ENCODE measurements at places on chromosomes 3 and 15.

GRCh38 chr3:176987901-176988650 is 209.2 kb downstream of the TBL1XR1 start:
- DNase-seq: no peak

- DNase-seq: no peak
These were observed 803 bp upstream of the B3GNT5 start for GRCh38 chr3:183252118-183252782.

- DNase-seq: no peak
These were observed 81.5 kb downstream of the C3orf70 start for GRCh38 chr3:185071287-185071800.

DNA sequence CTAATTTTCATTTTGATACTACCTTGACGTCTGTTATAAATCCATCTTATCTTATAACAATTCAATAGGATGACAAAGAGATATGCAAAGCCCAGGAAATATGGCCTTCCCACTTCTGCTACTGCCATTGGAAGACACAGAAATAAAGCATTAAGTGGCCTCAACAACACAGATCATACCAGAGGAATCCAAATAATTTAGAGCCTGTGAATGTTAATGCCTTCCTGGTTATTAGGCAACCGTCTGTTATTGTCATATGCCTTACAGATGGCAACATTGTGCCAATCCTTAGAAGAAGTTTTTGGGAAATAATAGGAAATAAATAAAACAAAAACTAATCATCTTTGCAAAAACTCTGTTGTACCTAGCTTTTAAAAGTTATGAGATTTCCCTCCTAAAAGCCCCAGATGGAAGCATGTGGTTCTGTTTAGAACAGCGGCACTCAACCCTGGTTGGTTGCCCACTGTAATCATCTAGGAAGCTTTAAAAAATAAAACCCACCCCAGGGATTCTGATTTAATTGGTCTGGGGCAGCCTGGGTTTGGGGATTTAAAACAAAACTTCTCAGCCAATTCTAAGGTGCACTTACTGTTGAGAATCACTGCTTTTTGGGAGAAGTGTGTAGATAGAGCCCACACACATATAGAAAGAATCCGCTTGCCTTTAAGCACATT is 704.8 kb upstream of the CFAP20DC start:
- DNase-seq: no peak

DNA sequence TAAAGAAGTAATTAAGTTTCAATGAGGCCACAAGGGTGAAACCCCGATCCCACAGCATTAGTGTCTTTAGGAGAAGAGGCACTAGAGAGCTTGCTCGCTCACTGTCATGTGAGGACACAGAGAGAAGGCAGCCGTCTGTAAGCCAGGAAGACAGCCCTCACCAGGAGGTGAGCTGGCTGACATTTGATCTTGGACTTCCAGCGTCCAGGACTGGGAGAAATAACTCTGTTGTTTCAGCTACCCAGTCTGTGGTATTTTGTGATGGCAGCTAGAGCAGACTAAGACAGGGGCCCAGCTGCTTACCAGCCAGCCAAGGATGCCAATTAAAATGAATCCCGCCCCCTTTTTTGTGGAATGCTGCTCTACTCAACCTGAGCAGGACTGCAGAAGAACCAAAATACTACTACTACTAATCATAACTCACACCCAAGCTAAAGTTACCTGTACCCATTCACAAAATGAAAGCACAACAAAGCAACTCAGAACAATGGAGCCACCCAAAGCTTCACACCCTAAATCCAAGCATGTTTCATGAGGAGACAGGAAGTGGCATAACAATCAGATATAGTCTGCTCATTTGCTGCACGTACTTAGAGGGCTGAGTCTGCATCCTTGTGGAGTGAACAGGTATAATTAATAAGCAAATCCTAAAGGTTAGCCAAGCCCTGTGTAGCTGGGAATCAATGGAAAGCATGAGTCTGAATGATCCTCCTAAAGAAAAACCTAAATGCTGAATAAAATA is 35.6 kb upstream of the RHCG start:
- DNase-seq: no peak

GRCh38 chr3:39203402-39203801 is 11.0 kb upstream of the XIRP1 start:
- no peak for DNase-seq

DNA sequence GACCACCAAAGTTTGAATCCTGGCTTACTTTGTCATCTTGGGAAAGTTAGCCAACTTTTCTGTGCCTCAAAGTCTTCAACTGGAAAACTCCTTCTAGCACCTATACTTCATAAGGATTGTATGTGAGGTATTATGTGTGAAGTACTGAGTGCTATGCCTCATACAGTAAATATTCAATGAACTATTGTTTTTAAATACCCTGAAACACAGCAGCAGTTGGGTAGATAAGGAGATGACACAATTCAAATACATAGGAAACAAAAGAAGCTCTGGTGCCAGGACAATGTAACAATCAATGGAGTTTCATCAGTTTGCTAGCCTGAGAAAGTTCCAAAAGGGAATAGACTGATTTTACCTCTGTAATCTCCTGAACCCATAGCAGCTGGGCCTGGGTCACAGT is 43.3 kb downstream of the TUBGCP4 start:
- DNase-seq: no peak

DNA sequence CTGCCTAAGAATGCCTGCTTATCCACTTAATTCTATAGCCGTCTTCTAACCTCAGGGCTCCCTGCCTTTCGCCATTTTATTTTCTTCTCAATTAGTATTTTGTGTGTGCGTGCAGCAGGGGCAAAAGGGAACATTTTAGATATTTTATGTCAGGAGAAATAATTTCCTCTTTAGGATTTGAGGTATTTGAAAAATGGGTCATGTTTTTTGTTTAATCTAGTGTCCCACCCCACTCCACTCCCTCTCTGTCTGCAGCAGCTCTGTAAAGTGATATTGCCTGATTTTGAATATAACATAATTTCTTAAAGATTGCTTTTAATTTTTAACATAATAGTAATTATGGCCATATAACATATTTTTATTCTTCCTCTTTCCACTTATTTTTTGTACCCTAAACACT is 593.2 kb upstream of the DPPA4 start:
- no peak for DNase-seq

GRCh38 chr3:178236555-178237277 is 299.5 kb upstream of the KCNMB2 start:
- DNase-seq: no peak

DNA sequence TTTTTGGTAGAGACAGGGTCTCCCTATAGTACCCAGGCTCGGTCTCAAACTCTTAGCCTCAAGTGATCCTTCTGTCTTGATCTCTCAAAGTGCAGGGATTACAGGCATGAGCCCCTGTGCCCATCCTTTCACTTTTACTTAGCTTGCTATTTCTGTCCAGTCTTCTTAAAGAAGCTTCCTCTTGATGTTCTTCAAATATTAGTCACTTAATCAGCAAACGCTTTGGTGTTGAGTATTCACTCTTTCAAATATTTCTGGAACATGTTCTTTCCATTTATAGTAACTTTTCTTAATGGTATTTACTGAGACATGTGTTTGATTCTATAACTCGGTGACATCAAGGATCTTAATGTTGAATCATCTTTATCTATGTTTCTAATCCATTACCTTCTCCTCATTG is 122.1 kb downstream of the CNTN6 start:
- DNase-seq: no peak

DNA sequence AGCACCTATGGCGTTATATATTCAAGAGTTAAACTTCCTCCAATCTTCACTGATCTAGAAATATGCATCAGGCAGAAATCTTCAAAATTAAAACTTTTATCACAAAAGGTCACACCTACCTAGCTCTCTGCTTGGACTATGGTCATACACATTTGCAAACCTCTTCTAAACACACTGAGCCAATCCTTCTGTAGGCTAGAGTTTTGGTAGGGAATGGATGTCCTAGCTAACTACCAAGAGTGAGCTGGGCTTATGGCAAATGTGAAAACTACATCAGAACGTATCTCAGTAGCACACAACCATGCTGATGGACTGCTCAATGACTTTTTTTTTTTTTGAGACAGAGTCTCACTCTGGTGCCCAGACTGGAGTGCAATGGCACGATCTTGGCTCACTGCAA is 29.6 kb downstream of the SETD2 start:
- DNase-seq: no peak

DNA sequence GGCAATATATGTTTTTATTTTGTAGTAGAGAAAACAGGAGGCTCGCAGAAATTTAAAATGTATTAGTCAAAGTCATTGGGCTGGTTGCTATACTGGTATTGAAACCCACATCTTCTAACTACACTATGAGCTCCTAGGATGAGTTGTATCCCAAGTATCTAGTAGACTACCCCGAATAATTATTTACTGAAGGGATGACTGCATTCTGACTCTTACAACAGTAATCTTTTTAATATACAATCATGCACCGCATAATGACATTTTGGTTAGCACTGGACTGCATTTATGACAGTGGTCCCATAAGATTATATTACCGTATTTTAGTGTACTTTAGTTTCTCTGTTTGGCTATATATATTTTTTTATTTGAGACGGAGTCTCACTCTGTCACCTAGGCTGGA is 15.3 kb downstream of the PIGB start:
- no peak for DNase-seq

- no peak for DNase-seq
These were observed 40.5 kb downstream of the DZIP3 start for GRCh38 chr3:108629974-108630373.

DNA sequence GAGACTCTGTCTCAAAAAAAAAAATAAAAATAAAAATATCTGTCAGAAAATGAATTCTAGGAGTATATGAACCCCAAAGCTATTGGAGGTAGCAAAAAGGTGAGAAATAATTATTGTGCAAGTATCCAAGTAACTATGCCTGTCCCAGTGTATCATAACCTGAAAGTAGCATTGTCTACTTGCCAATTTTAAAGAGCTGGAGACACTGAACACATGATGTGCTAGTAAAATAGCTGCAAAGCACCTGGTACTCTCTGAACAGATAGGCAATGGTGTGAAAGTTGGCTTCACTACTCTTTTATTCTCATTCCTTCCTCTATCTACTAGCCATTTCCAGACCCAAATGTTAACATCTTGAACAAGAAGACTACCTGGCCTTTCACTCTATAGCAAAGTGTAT is 208.9 kb downstream of the FOXP1 start:
- DNase-seq: no peak

- DNase-seq: peak; percentile 16
These were observed 243.5 kb upstream of the SEMA6D start for GRCh38 chr15:47473832-47474231.

DNA sequence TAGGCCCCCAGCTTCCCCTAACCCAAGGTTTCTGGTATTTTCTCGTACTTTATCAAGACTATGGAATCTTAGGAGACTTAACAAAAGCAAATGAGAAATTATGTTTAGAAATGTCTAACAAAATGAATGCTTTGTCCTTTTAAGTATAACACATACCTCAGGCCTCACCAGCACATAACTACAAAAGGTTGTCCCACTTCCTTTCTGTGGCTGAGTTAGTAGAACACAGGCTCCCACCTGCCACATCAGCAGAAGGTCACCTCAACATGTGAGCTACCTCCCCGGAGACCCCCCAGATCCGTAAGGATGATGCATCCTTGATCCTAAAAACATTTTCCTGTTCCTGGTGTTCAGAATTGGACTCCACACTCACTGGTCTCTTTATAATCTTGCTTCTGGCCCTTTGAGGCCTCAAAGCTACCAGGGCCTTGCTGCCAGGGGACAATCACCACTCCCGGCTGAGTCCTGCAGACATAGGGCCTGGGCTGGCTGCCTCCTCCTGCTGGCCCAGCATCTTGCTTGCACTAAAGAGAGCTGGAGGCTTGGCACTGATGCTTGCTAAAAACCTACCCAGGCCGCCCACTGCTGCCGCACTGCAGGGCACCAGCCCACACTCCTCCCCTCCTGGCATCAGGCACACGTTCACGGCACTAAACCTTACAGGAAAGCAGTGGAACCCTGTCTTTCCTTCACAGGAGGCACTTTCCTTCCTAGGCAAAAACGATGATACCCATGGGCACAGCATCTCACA is 2.9 kb downstream of the CCRL2 start:
- DNase-seq: no peak

DNA sequence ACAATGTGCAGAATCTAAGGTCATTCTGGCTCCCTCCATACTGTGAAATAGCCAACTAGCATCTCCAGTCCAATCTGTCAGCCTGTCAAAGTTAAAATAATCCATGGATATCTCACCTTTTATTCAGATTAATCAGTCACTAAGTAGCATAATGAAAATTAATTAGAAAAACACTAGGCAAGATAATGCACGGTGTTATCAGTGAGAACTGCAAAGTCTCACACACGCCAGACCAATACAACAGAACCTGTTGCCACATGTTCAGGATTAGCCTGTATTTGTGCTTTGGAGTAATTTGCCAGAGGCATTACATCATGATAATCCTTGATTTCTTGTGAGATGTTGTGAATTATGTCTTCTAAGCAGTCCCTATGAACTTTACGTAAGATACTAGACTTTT is 820.4 kb upstream of the ALCAM start:
- no peak for DNase-seq

GRCh38 chr3:70832834-70833205 is 520.4 kb upstream of the MDFIC2 start:
- DNase-seq: no peak

DNA sequence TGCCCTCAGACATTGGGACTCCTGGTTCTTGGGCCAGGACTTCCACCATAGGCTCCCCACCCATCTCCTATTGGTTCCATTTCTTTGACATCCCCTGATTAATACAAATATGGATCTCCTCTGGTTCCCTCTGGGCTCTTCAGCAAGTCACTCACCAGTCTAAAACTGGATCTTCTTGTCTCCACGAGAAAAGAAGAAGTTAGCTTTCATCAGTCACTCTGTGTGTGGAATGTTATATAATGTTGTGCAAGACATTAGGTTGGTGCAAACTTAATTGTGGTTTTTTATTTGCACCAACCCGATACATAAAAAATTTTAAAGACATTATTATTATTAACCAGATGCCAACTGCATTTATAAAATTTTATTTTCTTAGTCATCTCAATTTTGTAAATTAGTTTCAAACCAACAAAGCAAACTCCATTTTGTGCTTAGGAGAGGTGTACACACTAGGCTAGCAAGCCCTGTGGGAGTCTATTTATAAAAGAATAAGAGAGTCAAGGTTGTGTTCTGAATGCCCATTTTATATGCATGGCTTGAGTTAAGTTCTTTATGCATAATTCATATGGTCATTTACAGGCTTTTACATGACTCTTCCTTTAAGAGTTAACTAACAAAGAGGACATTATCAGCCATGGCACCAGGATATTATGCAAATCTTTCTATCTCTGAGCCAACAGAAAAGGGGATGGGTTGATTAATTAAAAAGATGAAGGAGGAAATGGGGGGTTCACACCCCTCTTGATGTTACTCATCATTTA is 35.1 kb upstream of the IL12A start:
- no peak for DNase-seq

GRCh38 chr3:45143673-45144671 is 2.2 kb downstream of the CDCP1 start:
- DNase-seq: no peak

GRCh38 chr3:194843556-194843955 is 157.9 kb downstream of the FAM43A start:
- no peak for DNase-seq

DNA sequence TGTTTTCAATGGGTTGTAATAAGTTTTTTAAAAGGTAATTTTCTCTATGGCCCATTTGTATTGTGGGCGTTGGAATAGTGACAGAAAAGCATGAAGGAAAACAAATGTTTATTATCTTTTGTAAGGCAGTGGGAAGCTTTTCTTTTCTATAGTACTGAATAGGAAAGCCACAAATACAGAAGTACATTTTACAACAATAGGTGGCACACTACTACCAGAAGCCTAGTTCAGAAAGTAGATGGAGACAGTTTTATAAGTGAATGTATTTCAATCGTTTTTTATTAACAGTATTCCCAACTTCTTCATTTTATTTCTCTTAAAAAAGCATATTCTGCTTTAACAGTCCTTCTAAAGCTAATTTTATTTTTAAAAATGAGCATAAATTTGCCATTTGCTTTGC is 296.7 kb downstream of the PTPRG start:
- no peak for DNase-seq

All from anterior cingulate cortex (tissue), 58 donors.